Stimulated activated CD8-positive, alpha-beta memory T cell treated with anti-CD3 and anti-CD28 coated beads, Interleukin-4, amount 100 ng/mL, for 4 hours (primary cell): ENCODE measurements at places on chromosomes 4 and X.

DNA sequence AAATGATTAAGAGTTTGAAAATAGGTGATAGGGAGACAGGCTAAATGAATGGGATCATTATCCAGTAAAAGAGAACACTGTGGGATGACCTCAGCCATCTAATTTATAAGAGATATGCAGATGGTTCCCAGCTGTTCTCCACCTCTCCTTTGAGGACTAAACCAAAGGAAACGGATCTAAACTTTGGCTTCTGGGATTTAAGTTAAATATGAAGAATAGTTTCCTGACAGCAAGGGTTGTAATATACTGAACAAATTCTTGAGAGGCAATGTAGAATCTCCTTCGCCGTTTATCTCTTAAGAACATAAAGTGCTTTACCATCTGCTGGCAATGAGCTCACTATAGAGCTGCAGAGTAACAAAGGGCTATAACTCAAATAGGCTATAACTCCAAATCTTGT lies 35.4 kb upstream of the HPGDS start:
- no peak for DNase-seq

GRCh38 chr4:111676533-111676932 lies 468.7 kb upstream of the FAM241A start:
- no peak for DNase-seq

- DNase-seq: no peak
Observed at GRCh38 chr4:159016593-159017024, 86.3 kb upstream of the RAPGEF2 start.

DNA sequence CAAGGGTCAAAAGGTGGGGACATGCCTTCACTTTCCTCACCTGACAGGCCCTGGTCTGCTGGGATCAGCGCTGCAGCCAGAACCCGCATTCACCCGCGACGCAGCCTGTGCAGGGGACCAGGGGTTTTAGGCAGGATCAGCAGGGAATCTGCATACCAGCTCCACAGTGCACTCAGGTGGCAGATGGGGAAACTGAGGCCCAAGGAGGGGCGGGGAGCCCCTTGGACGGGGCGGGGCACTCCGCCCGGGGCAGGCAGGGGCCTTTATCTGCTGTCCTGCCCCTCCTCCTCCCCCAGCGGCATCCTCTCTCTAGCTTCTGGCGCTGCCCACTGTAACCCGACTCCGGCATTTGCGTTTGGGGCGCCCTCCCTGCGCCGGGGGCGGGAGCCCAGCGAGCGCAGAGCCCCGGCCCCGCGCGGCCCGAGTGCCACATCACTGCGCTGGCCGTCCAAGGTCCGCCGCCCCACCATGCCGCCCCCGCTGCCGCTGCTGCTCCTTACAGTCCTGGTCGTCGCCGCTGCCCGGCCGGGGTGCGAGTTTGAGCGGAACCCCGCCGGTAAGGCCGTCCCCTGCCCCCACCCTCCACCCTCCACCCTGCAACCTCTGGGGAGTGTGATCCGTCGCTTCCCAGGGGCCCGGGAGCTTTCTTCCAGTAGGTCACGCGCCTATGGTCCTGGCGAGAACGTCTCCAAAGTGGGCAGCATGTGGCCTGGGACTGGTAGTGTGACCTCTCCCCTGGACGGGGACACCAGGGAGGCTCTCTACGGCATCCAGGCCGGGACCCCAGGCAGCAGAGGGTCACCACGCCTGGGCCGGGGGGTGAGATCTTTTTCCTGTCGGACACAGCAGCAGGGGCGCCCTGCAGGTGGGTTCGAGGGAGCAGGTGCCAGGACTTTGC lies at the start of gene CPZ:
Gene CPZ (plus strand): TSS at position 400 of the 898 bp plus-strand sequence. CDS start 69 bp downstream, at position 469.
- DNase-seq: no peak

- no peak for DNase-seq
Observed at GRCh38 chr4:12555011-12555410, 929.1 kb downstream of the RAB28 start.

- no peak for DNase-seq
Observed at GRCh38 chr4:17933126-17933525, 88.4 kb downstream of the LCORL start.
